HL-60 (cell line): ENCODE measurements at places on chromosomes 1 and 21.

- DNase-seq = no peak
Measured at GRCh38 chr21:36162631-36163030, 6.0 kb downstream of the DOP1B start.

GRCh38 chr1:94591823-94592570 lies 50.4 kb upstream of the F3 start:
- no peak for DNase-seq

DNA sequence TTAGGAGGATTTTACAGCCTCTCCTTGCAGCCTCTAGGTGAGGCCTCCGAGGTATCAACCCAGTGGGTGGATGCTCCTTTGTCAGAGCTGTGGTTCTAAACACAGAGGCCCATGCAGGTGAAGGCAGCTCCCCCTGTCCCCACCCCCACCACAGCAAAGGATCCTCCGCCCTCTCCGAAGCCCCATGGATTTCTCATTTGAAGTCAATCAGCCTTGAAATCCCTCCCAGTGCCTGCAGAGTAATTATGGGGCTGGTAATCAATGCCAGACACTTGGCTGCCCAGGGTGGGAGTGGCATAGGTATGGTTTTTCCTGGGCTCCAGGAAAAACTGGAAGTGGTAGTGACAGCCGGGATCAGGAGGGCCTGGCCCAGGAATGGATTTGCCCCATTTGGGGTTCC lies 119.5 kb upstream of the CSF3R start:
- no peak for DNase-seq

GRCh38 chr21:19326531-19327319 lies 923.1 kb upstream of the TMPRSS15 start:
- no peak for DNase-seq

- DNase-seq = no peak
Measured at GRCh38 chr1:61279570-61279969, 197.2 kb downstream of the NFIA start.

GRCh38 chr21:38494703-38495102 lies 3.6 kb downstream of the ERG start:
- DNase-seq = no peak

DNA sequence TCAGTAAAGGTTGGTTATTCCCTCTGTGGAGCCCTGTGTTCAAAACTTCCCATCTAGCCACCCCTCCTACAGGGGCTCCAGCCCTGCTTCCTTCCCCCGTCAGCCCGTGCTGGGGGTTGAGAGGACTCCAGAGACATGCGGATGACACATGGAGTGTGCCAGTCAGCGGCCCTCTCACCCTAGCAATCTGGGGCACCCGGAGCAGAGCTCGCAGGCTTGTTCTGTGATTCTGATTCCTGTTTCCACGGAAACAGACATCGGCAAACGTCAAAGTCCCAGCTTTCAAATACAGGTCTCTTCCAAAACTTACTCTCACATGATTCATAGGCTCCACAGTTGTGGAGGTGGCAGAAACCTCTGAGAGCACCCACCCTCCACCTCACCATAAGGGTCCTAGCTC lies 9.8 kb upstream of the SSBP3 start:
- DNase-seq = no peak

DNA sequence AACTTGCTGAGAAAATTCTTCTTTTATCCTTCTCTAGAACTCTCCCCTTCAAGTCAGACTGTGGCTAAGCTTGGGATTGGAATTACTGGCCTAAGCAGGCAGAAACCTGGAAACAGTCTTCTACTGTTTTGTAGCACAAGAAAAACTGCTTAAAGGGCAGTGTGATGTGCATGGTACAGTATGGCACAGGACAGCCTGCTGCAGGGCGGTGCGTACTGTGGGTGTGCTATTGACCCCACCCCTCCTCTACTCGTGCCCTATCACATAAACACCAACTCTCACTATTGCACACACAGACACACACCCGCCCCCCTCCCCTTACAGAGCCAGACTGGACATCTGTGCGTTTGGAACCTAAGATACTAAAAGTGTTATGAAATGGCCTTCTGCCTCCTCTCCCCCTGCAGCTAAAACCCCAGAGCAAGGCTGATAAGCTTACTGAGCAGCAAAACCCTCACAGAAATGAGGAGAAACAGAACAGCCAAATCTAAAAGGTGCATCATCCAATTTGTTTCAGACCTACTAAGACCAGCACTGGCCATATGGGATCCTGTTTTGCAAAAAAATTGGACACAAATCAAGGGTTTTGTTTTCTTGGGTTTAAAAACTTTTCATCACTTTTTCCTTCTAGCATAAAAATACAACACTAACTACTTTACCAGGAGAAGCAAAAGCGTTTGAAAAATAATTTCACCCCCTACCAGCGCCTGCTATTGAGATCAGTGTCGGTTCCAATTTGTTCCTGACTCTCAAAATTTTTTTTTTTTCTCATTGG lies 355.8 kb upstream of the LYPLAL1 start:
- DNase-seq = no peak

DNA sequence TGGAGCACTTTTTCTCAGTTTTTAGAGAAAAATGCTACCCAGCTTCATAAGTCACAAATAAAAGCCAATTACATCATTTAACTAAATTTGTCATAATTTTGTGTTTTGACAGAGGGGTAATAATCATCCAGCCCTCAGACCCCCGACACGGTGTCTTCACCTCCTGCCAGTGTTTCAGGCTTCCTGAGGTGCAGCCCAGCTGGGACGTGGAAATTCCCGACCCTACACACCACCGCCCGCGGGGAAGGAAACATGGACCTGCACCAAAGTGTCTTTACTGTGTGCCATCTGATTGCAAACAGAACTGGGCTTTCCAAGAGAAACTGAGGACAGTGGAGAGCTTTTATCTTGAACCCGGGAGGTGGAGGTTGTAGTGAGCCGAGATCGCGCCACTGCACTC lies 7.7 kb upstream of the INAVA start:
- DNase-seq = no peak

GRCh38 chr1:30511106-30511505 lies 212.3 kb downstream of the MATN1 start:
- DNase-seq = no peak

DNA sequence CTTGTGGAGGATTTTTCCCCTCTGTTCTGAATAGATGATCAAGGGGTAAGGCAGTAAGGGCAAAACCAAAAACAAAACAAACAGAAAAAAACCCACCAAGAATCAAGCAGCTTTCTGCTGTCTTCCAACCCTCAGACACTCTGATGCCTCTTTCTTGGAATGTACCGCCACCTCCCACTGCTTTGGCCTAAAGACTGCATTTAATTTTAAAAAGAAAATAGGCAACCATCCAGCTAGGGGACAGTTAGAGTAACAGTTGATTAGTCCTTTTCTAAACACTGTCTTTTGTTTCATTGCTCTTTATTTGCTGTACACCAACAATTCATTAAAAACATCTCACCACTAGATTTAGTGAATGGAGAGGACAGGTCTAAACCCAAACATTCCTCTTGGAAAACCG lies 21.5 kb downstream of the WLS start:
- no peak for DNase-seq

DNA sequence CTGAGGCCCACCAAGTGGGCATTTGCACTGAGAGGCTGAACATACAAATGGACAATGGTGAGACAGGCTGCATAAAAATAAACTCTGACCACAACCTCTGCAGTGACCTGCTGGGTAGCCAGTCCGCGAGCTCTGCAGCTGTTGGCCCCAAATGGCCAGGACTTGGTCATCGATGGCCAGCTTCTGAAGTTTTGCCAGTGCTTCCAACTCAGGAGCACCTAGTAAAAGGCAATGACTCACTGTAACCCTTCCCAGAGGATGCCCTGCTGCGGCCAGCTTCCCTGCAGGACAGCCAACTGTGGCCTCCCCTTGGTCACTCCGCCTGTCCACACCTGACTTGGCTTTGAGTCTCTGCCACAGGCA lies 185.4 kb downstream of the DYRK1A start:
- no peak for DNase-seq

GRCh38 chr1:89724369-89725010 lies 91.6 kb downstream of the LRRC8C start:
- peak; percentile 43 for DNase-seq

DNA sequence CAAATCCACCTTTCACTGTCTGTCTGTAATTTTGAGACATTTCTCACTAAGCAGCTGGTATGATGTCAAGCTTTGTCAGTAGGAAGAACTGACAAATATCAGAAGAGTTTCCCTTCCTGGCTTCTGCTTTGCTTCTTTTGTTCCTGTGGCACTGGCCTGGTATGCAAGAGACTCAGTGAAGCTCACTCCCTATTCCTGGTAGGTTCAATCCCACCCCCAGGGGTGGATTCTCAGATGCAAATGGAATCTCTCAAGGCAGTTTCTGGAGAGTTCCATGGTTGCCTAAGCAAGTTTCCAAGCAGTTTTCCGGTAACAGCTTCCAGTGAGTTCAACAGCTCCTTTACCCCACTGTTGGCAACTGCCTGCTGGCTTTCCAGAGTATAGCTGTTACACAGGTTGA lies 683.4 kb downstream of the PTPRC start:
- DNase-seq = no peak

GRCh38 chr1:58250587-58250948 lies 296.0 kb downstream of the OMA1 start:
- no peak for DNase-seq

GRCh38 chr1:37867784-37868183 lies 8.4 kb upstream of the MTF1 start:
- no peak for DNase-seq

GRCh38 chr1:231951374-231951773 lies 324.8 kb downstream of the DISC1 start:
- no peak for DNase-seq

DNA sequence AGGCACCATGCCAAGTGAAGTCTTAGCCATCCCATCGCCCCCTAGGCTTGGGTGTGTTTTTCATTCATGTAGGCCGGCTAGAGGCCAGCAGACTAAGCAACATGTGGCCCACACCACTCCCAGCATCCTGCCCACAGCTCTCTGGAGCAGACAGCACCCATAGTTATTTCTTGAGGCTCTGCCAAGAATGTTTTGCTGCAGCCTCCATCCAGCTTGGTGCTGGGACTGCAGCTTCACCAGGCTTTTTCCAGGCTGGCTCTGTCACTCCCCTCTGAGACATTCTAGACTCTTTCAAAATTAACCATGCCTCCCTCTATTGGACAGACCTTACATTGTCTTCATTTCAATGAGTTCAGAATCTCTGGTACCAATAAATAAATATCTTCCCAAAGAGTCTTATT lies 104.2 kb downstream of the DUSP10 start:
- no peak for DNase-seq

- DNase-seq = no peak
Measured at GRCh38 chr1:34743775-34744174, 11.1 kb upstream of the GJB5 start.

- peak; percentile 6 for DNase-seq
Measured at GRCh38 chr1:19762175-19762779, 37.4 kb downstream of the TMCO4 start.

DNA sequence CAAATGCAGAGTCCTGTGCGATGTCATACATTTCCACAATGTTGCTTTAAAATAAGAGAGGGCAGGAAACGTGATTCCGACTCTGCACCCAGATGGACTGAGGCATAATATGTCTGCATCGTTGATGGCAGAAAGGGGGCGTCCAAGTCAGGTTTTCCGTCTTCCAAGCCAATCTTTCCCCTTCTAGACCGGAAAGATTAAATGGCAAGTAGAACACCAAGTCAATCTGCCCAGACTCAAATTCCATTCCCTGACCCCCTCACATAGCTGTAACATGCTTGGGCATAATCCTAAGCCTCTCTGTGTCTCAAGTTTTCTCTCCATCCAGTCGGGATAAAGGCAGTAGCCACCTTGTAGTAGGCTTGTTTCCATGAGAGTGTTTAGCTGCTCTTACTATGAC lies 14.4 kb downstream of the PCP4 start:
- DNase-seq = no peak

DNA sequence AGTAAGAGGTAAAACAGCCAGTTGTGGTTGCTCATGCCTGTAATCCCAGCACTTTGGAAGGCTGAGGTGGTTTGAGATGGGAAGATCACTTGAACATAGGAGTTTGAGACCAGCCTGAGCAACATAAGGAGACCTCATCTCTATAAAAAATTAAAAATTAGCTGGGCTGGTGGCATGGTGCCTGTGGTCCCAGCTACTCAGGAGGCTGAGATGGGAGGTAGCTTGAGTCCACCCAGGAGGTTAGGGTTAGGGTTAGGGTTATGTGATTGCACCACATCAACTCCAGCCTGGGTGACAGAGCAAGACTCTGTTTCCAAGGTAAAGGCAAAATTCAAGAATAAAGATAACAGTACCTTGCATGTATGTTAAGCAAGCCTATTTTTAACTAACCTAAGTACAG lies 3.5 kb downstream of the SAMSN1 start:
- DNase-seq = no peak

- no peak for DNase-seq
Measured at GRCh38 chr1:235624721-235625333, 24.8 kb downstream of the GNG4 start.

DNA sequence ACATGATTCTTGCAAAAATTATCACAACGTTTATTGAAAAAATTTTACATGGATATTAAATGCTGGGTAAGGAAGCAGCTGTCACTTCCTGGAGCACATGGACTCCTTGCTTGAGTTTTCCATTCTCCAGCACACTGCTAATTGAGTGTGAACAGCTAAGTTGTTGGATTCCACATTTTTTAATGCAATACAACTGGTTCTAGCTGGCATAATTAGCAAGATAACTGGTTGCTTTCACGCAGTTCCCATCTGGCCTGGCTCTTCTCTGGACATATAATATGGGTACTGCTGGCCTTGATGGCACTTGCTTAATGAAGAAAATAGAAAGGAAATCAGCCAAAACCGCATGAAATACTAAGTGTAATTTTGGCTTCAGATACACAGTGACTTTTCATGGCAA lies 26.6 kb downstream of the RGS21 start:
- DNase-seq = no peak

DNA sequence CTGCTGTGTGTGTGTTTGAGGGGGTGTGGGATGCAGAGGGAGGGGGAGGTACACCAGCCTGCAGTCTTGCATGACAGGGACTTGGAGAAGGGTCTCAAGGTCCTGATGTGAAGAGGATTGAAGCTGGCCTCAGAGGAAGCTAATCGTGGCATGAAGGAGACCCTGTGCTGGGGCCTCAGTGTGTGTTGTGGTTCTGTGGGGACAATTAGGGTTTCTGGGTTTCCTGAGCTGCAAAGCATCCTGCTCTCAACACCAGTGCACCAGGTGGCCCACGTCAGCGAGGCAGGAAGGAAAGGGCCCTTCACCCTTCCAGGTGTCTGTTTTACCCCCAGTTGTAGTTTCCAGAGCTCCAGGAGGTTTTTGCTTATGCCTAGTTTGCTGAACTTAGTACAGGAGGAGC lies 52.8 kb downstream of the TENT5C start:
- DNase-seq = no peak

DNA sequence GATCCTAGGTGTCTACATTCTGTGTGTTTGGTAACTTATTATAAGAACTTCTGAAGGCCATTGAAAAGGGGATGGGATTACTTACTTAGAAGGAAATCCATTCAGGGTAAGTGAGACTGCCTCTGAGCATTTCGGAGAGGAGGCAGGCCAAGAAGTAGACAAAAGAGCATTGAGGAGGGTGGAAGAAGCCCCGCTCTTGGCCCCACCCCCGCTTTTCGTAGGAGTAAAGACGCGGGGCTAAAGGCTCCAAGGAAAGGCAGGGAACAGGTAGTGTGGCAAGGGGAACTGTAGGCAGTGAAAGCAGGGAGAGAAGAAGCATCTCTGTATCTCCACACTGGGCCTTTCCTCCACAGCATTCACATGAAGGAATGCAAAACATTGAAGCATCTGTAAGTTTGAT lies 51.8 kb upstream of the GRIK1 start:
- DNase-seq = no peak

GRCh38 chr21:41411449-41412089 lies 14.5 kb upstream of the MX1 start:
- no peak for DNase-seq

GRCh38 chr1:60762911-60763310 lies 319.4 kb upstream of the NFIA start:
- no peak for DNase-seq
